CD4-positive, alpha-beta T cell treated with Interleukin-1 beta for 1 hour (primary cell): ENCODE measurements at places on chromosomes 7 and 10.

GRCh38 chr7:151431281-151431767, 8.6 kb downstream of the CRYGN start:
- DNase-seq = no peak

DNA sequence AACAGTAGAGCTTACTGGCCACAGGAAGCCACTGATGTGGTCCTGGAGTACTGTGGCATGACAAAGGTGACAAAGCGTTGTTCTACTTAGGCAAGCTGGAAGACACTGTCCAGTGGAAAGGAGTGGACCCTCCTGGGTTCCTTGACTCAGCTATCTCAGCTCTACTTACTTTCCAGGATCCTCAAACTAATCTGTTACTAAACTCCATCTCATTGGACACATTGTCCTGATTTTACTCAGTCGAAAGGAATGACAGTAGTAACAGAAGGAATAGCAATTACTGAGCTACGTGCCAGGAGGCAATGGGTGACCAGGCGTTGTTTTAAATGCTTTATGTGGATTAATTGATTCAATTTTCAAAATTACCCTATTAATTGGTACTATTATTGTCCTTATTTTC, 41.6 kb downstream of the ABLIM1 start:
- DNase-seq = no peak

DNA sequence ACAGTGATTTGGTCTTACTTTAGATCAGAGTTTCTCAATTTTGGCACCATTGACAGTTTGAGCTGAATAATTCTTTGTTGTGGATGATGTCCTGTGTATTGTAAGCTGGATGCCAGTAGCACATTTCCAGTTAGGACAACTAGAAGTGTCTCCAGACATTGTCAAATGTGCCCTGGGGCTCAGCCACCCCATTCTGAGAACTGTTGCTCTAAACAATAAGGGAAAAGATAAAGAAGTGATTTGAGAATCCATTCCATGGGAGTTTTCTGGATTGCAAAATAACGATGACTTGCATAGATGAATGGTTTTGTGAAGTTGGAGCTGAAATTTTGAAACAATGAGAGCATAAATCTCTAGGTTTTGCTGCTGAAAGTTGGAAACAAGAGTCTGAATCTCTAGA, 44.6 kb downstream of the NUP205 start:
- no peak for DNase-seq

DNA sequence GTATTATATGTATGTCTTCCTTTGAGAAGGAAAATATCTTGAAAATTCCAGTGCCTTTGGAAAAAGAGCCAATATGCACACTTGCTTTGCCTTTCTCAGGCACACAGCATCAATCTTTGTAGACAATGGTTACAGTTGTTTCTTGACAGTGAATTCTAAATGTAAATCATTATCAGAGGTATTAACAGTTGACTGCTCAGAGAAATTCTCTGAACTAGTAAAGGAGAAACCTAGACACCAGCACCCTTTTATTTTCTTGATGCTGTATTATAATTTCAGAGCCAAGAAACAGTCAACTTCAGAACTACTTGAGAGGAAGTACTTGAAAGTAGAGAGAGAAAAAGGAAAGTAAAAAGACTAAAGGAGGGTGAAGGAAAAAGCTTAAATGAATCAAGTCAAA, 185.8 kb upstream of the SMIM30 start:
- DNase-seq = no peak

DNA sequence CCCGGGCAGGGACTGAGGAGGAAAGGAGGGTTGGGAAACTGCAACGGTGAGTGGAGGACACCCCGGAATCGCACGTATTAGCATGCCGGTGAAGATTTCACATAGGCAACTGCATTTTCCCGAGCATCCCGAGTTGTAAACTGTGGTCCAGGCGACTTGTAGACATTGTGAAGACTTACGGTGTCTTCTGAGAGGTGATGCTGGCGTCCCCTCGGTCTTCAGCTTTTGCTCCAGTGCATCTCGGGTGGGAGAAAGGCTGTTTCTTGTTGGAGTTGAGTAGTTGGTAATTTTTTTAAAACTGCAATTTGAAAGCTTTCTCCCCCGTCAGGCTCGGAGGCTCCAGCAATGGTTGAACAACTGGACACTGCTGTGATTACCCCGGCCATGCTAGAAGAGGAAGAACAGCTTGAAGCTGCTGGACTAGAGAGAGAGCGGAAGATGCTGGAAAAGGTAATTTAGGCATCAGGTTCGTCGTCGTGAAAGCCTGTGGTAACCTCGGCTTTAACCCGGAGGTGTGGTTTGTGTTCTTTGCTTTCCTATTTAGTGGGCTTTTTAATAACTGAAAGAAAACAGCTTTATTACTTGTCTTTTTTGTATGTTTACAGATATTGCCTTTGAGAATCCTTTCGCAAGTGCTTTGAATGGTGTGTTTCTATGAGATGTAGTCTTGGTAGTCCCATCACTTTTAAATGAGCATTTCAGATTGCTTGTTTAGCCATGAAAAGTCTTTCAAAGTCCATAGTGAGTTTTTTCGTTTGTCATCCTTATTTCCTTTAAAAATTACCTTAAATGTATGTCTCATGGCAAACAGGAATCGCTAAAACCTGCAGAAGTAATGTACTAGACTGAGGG, 687 bp downstream of the HELLS start:
- DNase-seq = no peak

- DNase-seq = no peak
Observed at GRCh38 chr10:117132751-117133231, 5.3 kb downstream of the VAX1 start.

- no peak for DNase-seq
Observed at GRCh38 chr7:140698477-140698876, 2.0 kb downstream of the NDUFB2 start.
